NCI-H774 (cell line): ENCODE measurements at places on chromosomes 16 and 17.

GRCh38 chr17:71084219-71084618 is 914.9 kb downstream of the KCNJ2 start:
- no peak for DNase-seq

- DNase-seq: no peak
Observed at GRCh38 chr17:19250421-19251173, 13.4 kb downstream of the EPN2 start.

DNA sequence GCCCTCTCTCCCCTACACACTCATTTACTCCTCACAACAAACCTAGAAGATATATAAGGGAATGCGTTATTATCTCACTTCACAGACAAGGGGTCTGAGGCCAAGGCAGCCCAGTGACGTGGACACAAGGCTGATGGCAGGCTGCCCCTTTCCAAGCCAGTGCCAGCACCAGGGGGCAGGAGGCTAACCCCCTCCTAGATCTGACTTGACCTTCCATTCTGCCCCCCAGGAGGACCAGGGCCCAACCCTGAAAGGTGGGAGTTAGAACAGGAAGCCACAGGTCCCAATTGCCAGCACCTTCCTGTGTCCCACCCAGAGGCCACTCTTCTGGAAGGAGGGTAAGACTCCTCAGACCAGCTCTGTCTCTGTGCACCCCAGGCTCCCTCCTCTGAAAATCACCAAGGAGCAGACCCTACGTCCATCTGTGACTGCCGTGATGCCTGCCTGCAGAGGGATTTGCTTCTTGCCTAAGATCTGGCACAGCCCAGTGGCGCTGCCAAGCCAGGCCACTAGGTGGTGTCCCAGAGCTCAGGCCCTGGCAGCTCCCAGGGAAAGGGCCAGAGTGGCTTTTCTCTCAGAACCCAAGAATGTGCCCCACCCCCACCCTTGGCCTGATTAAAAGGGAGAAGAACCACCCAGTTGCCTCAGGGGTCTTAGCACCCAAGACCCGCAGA is 42.4 kb upstream of the MRPS23 start:
- peak; percentile 84 for DNase-seq

DNA sequence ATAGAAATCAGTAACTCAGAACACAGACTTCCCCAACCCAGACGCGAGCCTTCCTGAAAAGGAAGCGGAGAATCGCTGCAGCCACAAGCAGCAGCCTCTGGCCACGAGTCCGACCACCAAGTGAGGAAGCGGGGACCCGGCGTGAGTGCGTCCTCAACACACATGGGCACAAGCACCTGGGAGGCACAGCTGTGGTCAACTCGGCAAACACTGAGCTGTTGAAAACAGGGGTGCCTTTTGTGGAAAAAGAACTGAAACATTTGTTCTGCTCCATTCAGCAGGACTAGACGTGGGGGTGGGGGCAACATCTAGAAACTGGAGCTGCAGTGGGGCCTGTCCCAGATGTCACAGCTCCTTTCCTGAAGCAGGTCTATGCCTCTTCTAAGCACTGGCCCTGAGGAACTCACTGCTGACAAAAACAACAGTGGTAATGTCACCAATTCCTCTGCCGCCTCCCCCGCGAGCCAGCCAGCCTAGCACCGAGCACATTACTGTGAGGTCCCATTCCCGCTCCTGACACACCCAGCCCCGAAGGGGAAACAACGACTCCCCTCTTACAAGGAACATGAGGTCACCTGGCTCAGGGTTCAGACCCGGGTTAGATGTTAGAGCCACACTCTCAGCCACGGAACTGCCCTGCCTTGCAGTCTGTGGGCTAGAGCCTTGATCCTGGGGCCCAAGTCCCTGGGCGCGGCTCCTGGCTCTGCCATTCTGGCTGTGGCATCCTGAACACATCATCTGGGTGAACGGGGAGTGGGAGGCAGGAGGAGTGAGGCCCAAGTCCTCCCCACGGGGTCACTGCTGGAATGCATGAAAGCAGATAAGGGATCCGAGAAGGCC is 29.0 kb downstream of the KDM8 start:
- DNase-seq: no peak

DNA sequence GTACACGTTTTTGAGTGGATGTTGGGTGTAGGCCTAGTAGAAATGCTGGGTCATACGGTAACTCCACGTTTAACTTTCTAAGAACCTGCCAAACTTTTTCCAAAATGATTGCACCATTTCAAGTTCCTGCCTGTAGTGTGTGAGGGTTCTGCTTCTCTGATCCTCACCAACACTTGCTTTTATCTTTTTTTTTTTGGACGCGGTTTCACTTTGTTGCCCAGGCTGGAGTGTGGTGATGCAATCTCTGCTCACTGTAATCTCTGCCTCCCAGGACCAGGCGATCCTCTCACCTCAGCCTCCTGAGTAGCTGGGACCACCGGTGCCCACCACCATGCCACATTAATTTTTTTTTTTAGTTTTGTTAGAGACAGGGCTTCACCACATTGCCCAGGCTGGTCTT is 23.5 kb downstream of the ZNF750 start:
- no peak for DNase-seq

GRCh38 chr17:63705657-63706056 is 5.7 kb upstream of the LIMD2 start:
- no peak for DNase-seq

- peak; percentile 83 for DNase-seq
Observed at GRCh38 chr17:77555741-77556291, 402.7 kb upstream of the TNRC6C start.

DNA sequence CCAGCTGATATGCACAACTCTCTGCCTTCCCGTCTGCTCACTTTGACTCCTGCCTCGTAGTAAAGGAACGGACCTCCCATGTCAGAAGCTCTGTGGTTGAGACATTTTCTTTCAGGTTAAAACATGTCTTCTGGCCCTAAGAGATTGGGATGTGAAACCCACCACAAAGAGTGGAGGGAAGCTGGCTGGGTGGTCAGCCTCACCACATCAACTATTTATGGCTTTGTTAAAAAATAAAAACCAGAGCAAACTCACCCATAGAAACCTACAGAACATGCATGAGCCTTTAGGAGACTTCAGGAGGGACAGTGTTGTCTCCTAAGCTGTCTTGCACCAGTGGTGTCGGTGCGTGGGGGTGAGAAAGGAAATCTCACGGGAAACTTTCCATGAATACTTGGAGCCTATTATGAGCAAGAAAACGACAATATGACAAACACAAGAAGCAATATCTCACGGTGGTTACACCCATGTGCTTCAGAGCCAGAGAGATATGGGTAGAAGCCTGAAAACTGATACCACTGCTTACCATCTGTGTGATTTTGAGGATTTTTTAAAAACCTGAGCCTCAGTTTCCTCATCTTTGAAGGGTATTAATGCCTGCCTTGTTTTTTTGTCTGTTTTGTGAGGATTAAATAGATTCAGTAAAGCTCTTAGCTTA is 61.7 kb upstream of the XYLT1 start:
- DNase-seq: no peak

DNA sequence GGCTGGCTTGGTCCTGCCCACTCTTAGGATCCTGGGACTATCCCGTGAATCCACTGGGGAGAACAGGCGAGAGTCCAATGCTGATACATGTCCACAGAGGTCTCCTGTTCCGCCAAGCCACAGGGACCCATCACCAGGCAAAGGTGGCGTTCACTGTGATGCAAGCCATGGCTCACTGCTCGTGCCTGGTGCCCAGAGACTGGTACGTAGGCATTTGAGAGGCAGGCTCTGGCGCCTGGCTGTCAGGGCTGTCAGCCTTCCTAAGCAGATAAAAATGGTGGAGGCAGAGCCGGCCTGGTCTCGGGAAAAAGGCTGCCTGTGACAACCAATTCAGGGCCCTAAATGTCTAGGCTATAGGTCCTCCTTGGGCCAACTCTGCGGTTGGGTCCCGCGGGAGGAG is 2329.0 kb downstream of the TP53TG3F start:
- no peak for DNase-seq

DNA sequence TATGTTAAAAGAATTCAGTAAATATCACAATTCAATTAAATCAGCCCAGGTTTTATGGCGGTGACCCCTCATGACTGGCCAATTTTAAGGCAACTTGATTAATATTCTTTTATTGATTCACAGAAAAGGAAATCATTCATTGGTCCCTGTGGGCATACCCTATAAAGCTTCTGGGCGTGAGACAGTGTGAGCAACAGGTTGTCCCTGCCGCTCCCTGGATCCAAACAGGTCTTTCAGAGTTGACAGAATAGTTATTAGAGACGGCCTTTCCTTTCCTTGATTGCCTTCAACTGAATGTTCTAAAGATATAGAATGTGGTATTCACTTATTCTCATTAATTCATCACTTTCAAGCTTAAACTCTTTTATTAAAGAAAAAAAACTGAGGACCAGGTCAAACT is 433.9 kb downstream of the KCNJ2 start:
- DNase-seq: no peak
